C1 segment of cervical spinal cord (tissue), 14 donors: ENCODE measurements at places on chromosomes 3 and 15.

GRCh38 chr15:79543097-79543496 lies 111.0 kb downstream of the MINAR1 start:
- no peak for DNase-seq

DNA sequence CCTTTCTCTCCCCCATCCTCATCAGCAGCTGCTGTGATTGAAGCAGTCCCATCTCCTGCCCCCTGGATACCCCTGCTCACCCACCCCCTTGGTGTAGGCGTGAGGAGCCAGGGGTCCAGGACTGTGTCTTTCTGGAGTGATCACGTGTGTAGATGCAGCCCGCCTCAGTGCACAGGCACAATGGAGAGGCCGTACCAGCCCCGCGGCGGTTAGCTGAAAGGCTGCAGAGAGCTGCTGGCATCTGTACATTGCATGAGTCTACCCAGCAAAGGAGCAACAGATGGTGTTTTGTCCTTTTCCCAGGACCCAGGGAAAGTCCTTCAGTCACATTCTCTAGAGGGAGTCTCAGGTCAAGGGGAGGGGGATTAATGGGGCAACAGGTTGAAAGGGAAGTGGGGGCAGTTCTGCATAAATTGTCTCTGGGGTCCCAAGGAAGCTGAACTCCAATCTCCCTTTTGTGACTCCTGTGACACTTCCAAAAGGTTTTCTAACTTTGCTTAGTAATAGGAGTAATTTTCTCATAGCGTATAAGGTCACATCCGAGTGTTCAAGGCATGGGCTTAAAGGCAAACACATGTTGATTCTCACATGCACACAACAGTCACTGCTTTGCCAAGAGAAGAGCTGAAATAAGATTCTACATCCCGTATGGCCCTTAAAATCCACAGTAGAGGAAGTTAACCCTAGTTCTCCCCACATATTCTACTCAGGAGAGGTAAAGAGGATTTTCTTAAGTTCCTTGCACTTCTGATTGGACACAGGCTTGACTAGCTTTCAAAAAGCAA lies 7.1 kb downstream of the CSPG5 start:
- DNase-seq = peak; percentile 17

DNA sequence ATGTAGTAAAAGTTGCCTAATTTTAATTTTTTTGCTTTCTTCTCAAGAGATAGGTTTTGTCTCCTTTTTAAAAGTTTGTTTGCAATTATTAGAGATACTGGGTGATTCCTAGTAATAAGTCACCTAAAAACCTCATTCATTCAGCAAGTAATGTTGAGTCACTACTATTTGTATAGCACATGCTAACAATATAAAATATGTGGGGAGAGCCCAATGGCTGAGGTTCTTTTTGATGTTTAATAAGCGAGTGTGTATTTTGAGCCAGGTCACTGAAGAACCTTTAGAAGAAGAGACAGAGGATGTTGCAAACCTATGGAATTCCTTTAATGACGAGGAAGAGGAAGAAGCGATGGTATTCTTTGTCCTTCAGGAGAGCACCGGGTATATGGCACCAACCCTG lies 123.7 kb upstream of the CHRM5 start:
- no peak for DNase-seq

DNA sequence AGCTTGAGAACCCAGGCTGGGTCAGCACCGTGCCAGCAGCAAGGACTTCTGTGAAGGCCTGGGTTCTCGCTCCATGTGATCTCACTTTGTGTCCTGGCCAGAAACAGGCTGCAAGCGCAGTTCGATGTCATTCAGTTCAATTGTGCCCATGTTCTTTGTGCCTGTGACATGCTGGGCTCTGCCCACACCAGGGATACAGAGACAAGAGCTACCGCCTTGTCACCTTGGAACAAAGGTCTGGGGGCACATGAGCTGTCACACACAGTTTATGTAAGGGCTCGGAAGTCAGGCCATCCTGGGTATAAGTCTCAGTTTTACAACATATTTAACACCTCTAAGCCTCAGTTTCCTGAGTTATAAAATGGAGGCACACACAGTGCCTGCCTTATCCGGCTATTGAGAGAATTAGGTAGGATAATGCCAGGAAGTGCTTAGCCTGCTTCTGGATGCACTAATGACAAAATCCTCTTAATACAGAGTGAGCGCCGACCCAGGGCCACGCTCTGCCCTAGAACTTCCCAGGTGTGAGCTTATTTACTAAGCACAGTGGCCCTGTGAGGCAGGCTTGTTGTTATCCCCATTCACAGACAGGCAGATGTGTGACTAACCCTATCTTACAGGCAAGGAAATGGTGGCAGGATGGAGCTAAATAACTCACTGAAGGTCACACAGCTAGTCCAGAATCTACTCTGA lies 50.4 kb upstream of the LIMD1 start:
- no peak for DNase-seq

- no peak for DNase-seq
Observed at GRCh38 chr3:14441920-14442300, 39.5 kb downstream of the SLC6A6 start.

DNA sequence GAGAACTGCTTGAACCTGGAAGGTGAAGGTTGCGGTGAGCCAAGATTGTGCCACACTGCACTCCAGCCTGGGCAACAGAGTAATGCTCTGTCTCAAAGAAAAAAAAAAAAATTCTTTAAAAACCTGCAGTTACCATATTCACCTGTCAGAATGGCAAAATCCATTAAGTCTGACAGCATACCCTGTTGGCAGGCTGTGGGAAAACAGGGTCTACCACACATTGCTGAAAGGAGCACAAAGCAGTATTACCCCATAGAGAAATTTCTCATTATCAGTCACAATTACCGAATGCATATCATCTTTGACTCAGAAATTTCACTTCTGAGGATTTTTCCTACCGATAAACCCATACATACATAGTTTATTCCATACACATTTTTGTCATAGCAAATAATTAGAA lies 264.1 kb upstream of the SLCO3A1 start:
- no peak for DNase-seq

GRCh38 chr3:177439694-177440269 lies 242.5 kb upstream of the TBL1XR1 start:
- DNase-seq = no peak

DNA sequence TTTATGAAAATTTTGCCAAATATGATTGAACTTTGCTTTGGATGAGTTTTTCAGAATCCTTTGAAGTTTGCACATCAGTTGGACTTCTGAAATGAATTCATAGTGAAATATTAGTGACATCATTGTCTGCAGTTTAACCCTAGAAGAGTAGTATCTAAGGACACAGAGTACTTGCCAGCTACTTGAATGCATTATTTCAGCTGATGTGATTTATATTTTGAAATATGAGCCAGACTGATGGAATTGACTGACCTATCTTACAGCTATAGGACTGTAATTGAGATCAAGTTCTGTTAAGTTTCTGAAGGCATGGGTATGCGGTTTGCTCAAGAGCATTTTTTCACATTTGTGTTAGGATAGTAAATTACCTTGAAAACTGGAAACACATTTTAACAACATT lies 51.2 kb downstream of the LYSMD4 start:
- DNase-seq = no peak

DNA sequence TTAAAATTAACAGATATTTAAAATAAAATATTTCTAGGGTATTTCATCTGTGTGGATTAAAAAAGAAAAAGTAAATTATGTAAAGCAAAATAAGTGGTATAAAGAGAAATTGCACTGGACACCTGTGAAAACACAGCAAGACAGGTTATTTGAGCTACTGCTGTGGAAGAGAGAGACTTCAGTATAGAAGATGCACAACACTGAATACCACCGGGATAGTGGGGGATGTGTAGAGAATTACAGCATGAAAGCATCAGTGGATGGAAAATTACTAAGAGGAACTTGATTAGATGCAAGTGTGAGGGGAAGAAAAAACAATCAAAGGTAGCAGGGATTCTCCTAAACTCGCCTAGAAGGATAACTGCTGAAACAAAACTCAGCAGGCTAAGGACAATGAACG lies 1242.5 kb upstream of the GBE1 start:
- no peak for DNase-seq

DNA sequence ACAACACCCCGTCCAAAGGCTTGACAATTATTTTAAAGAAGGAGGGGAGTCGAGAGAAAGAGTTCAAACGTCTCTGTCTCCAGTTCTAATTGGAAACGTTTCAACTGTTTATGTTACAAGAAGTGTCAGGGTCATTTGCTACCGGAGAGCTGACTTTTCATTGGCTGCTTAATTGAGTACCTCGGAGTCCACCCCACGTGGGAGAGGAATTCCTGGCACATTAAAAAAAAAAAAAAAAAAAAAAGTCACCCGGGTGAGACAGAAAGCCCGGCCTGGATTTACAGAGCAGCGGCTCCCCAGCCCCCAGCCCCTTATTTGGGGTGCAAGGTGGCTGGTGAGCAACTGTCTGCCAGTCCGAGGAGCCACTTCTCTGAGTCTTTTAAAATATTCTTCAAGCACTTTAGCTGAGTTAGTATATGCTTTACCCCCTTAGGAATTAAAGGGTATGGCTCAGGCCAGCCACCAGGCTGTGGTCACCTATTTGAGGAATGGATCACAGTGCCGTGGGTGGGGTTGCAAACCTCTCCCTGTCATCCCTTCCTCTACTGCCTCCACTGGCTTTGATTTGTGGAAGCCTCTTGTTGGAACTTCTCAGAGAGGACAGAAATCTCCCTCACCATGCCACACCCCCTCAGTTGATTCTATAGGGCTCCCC lies 3.9 kb upstream of the TLE3 start:
- DNase-seq = peak; percentile 34

GRCh38 chr15:71334873-71335272 lies 219.6 kb downstream of the THSD4 start:
- DNase-seq = no peak

- no peak for DNase-seq
Observed at GRCh38 chr15:69660658-69661405, 208.2 kb downstream of the RPLP1 start.

- DNase-seq = no peak
Observed at GRCh38 chr15:84572231-84572630, 28.6 kb upstream of the ZSCAN2 start.

- no peak for DNase-seq
Observed at GRCh38 chr15:29452881-29453731, 183.5 kb upstream of the NSMCE3 start.

GRCh38 chr3:72079369-72079872 lies 294.5 kb upstream of the PROK2 start:
- no peak for DNase-seq

DNA sequence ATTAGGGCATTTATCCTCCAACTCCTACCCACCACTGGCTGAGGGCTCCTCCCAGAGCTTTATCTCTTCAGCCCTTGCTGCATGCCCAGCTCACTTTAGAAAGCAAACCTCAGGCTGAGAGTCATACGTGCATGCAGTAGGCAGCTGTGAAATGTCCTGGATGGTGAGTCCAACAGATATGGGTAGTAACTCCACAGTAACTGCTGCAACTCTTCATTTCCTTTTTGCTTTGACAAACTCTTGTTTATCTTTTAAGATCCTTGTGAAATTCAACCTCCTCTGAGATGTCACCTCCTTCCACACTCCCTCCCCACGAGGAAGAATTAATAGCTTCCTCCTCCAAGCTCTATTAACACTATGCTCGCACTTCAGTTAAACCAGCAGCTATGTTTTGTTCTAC lies 35.9 kb upstream of the CTNNB1 start:
- DNase-seq = no peak

DNA sequence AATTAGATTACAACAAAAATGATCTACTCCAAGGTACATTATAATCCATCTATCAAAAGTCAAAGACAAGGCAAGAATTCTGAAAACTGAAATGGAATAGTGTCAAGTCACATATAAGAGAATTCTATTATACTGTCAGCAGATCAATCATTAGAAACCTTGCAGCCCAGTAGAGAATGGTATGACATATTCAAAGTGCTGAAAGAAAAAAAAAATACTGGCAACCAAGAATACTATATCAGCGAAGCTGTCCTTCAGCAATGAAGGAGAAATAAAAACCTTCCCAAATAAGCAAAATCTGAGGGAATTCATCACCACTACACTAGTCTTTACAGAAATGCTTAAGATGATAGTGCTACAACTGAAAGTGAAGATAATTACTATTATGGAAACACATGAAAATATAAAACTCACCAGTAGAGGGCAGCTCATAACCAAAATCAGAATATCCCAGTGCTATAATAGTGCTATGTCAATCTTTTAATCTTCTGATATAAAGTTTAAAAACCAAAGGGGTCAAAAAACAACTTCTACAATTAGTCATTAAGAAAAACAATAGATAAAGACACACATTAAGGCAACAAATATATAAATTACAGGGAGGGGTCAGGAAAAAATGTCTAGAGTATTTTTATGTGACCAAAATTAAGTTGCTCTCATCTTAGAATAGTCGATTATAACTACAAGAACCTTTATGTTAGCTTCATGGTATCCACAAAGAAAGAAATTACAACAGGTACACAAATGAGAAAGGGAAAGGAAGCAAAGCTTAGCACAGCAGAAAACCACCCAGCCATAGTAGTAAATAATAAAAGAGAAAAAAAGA lies 190.7 kb upstream of the CNTN6 start:
- DNase-seq = no peak

DNA sequence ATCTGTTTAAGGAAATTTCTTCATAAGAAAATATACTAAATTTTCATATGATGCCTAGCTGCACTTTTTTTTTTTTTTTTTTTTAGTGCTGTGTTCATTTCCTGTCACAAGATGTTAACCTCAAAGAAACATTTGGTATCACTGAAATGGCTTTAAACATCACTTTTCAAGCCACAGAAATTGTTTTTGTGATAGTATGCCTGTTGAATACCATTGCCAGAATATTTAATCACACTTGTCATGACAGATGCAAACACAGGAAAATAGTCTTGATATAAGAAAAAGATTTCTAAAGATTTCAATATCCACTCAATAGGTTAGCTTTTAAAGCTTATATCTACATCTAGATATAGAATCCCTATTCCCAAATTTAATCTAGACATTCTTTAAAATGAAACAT lies 608.5 kb upstream of the AGTR1 start:
- DNase-seq = no peak

DNA sequence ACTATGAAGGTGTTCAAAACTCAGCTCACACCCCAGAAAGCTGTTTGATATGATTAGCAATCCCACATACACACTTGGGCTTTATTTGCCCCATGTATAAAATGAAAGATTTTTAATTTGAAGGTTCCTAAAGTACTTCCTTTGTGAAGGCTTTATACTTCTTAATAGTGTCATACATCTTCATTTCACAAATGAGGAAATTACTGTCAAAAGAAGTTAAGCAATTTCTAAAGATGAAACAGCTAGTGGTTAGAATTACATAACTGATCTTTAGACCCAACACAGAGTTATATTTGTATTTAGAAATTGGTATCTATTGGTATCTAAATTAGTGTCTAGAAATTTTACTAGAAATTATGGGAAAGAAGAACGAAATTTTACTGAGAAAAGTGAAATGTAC lies 7.1 kb downstream of the CD200R1 start:
- no peak for DNase-seq

GRCh38 chr15:41900526-41901380 lies 6.9 kb upstream of the SPTBN5 start:
- DNase-seq = no peak

DNA sequence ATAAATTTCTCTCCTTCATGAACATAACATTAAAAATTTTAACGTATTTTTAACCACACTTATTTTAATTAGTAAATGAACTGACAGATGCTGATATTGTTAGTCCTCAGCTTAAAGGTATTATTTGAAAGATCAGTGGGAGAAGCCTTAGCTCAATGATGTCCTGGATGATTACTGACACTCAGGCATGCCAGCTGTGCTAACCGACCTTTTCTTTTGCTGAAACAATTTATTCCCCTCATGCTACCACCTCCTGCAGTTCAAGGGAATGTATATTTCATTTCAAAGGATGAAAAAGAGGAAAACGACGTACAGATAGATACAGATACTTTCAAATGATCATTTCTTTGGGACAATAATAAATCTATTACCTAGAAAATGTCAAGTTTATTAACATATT lies 620.8 kb downstream of the FGF12 start:
- no peak for DNase-seq
